Stimulated activated CD8-positive, alpha-beta memory T cell treated with anti-CD3 and anti-CD28 coated beads, Interleukin-12 subunit alpha, Interleukin-12 subunit beta, amount 100 ng/mL, for 1 hour (primary cell): ENCODE measurements at places on chromosomes 12 and 14.

DNA sequence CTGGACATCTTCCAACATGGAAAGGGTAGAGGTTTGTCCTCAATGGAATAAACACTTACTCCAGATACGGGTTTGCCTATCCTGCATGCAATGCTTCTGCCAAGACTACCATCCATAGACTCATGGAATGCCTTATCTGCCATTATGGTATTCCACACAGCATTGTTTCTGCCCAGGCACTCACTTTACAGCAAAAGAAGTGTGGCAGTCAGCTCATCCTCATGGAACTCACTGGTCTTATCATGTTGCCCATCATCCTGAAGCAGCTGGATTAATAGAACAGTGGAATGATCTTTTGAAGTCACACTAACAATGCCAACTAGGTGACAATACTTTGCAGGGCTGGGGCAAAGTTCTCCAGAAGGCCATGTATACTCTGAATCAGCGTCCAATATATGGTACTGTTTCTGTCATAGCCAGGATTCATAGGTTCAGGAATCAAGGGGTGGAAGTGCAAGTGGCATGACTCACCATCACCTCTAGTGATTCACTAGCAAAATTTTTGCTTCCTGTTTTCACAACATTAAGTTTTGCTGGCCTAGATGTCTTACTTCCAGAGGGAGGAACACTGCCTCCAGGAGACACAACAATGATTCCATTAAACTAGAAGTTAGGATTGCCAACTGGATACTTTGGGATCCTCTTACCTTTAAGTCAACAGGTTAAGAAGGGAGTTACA lies 140.4 kb downstream of the SLC35F4 start:
- DNase-seq = no peak

- DNase-seq = no peak
Observed at GRCh38 chr14:56810836-56811592, 735 bp upstream of the OTX2 start.

DNA sequence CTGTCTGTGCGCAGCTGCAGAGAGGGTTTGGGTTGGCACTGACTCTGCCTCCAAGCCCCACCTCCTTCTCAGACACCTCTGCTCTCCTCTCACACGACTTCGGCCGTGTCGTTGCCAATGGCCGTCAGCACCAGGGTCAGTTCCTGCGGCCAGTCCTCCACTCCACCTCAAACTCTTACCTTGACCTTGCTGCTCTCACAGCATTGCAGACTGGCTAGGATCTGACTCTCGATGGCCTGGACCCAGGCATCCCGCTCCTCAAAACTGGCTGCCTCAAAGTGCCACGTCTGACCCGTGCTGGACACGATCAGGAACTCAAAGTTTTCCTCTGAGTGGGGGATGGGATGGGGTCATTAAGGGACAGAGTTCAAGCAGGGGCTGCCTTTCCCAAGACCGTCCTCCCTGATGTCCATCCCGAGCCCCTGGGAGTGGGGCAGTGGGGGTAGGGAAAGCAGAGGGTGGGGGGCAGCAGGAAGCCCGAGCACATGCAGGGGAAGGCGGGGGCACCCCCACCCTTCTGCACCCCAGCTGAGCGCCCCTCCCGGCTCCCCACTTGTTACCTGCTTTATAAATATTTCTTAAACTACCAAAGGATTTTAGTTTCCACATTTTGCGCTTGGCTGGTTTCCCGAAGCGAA lies 10.7 kb downstream of the AGAP2 start:
- DNase-seq = no peak

DNA sequence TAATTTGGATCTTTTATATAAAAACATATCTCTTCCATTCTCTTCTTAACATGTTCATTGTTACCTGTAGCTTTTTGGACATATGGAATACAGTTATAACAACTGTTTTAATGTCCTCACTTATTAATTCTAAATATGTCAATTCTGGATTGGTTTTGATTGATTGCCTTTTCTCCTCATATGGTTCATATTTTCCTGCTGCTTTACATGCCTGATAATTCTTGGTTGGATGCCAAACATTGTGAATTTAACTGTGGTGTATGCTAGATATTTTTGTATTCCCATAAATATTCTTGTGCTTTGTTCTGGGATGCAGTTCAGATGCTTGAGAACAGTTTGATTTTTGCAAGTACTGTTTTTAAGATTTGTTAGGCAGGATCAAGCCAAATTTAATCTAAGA lies 10.8 kb downstream of the C14orf132 start:
- no peak for DNase-seq

DNA sequence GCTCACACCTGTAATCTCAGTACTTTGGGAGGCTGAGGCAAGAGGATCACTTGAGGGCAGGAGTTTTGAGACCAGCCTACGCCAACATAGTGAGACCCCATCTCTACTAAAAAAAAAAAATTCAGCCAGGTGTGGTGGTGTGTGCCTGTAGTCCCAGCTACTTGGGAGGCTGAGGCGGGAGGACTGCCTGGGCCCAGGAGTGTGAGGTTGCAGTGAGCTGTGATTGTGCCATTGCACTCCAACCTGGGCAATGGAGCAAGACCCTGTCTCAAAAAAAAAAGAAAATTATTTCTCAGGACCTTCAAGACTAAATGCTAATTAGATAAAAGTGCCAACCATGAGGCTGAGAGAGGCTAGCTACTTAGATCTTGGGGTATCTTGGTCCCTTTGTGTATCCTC lies 23.5 kb downstream of the OTUB2 start:
- no peak for DNase-seq

DNA sequence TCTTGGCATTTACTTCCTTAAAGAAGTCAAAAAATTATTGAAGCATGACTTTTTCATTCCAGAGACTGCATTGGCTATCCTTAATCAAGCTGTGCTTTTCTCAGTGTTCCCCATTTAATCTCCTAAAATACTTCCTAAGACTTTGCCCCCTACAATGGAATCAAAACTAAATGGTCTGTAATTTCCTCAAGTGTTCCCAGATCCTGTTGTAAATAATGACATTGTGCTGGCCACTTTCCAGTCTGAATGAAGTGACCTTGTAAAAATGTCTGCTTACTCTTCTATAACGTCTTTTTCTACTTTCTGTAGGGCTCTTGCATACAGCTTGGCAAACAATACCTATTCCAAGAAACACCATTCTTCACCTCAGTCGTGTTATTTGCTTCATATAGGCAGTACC lies 45.3 kb upstream of the MBIP start:
- DNase-seq = no peak

GRCh38 chr12:99200711-99201384 lies 446.7 kb upstream of the GARIN6 start:
- no peak for DNase-seq

- no peak for DNase-seq
Observed at GRCh38 chr14:29236401-29236800, 469.8 kb downstream of the FOXG1 start.

DNA sequence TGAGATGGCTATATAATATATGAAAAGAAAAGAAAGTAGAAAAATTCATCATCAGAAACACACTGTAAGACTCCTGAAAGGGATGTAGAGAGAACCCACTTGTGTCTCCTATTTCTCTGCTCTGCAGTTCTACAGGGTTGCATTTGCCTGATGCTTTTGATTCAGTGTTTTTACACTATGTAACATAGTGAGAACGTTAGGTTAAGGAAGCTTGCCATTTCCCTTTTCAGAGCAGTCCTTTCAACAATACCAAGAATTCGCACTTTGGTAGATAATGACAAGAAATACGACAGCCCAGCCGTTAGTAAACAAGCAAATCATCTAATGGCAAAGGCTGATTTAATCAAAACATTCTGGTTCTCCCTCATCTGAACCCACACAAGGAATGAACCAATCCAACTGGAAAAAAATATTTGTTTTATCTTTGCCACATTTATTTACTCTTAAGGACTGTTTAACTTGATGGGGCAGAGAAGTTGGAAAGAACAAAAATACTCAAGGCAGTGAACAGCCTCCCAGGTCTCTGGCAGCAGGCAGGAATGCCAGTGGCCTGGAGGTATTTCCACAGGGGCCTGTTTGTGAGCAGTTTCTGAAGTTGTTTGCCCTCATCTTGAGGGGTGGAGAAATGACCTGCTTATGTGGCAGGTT lies 30.8 kb upstream of the SOCS2 start:
- DNase-seq = no peak

GRCh38 chr12:53963434-53964314 lies 9.0 kb downstream of the HOXC12 start:
- no peak for DNase-seq

DNA sequence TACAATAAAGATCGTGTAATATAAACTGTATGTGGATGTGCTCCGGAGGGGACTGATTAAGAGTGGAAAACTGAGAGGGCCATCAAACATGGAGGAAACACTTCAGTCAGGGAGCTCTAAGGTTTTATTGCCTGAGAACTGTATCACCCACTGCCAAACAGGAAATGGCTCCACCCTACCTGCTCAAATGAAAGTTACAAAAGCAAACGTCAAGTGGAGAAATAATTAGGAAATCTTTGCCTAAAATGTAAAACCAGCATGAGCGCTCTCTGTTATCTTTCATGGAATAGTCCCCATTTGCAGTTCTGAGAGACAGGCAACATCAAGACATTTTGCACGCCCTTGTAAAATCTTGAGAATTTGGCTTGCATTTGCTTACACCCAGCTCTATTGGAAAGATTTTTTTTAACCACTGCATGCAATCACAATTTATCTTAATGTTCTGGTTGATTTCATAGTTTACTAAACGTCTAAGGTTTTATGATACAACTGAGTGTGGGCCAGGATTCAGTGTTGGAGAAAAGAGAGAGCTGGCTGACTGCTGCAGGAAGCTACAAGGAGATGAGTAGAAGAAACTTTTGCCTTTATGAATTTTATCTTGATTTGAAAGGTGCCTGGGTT lies 344.0 kb upstream of the PRICKLE1 start:
- DNase-seq = no peak

DNA sequence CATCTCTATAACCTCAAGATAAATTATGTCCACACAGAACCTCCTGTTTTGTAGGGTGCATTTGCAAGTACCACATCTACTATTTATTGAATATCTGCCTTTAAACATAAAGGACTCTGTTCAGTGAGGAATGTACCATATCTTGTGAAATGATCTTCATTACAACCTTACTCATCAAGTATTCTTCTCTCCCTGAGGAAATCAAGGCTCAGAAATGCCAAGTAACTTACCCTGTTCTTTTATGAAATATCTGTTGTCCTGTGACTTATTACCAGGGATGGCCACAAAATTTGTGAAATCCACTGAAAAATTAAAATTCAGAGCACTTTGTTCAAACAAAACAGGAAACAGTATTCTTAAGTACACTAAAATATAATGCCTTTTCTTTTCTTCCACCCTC lies 366.7 kb downstream of the GALC start:
- no peak for DNase-seq

DNA sequence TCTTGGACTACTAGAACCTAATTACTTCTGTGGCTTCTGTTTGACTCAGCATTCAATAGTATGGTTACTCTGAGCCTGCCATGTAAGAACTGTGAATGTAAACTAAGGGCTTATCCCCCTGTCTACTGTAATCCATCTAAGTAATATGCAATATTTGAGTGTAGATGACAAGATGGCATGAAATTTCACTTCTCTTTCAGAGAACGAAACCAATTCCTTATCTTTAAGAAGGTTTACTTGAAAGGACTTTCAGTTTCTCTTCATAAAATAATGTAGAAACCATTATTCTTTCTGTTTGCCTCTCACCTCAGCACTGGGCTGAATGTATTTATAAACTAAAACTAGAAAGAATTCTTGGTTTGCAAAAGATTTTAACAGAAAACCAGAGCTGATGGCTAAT lies 60.4 kb upstream of the ARID2 start:
- no peak for DNase-seq

DNA sequence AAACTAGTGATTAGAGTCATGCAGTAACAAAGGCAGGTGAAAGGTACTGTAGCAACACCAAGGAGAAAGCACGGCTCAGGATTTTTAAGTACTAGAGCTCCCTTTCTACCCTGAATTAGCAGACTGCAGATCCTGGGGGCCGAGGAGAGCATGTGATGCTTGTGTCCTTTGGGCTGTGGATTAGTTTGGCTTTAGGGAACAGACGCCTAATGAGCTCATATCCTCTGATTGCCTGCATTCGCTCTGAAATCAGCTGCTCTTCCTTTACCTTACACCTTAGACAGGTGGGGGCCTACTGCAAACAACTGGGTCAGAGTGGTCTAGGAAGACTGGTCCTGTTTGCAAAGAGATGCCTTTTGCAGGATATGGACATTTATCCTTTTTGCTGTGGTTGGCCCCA lies 2.2 kb downstream of the PIP4K2C start:
- no peak for DNase-seq

DNA sequence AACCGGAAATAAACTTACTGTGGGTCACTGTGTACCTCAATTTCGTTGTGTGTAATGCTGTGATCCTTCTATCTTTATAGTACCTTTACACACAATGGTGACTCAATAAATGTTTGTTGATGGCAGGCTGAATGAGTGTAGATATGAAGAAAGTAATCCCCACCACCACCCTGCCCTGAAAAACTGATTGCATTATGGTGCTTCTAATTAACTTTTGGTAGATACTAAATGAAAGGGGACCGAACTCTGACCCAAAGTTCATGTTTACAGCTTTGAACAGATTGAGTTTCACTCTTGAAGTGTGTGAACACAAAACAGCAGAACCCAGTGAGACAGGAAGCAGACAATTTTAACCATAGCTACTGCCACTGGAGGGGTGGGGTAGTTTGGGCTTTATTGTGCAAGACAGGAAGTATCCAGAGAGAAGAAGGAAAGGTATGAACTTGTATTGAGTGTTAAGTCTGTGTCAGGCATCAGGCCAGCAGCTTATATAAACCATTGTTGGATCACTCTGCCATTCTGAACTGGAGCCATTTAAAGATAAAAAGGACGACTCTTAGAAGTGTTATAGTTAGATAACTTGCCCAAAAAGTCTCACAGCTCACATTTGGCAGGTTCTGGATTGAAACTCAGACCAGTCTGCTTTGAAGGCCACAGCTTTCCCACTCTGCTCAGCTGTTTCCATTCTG lies 197.0 kb upstream of the AMIGO2 start:
- DNase-seq = peak; percentile 22

GRCh38 chr12:47088021-47088944 lies 8.5 kb upstream of the AMIGO2 start:
- no peak for DNase-seq

DNA sequence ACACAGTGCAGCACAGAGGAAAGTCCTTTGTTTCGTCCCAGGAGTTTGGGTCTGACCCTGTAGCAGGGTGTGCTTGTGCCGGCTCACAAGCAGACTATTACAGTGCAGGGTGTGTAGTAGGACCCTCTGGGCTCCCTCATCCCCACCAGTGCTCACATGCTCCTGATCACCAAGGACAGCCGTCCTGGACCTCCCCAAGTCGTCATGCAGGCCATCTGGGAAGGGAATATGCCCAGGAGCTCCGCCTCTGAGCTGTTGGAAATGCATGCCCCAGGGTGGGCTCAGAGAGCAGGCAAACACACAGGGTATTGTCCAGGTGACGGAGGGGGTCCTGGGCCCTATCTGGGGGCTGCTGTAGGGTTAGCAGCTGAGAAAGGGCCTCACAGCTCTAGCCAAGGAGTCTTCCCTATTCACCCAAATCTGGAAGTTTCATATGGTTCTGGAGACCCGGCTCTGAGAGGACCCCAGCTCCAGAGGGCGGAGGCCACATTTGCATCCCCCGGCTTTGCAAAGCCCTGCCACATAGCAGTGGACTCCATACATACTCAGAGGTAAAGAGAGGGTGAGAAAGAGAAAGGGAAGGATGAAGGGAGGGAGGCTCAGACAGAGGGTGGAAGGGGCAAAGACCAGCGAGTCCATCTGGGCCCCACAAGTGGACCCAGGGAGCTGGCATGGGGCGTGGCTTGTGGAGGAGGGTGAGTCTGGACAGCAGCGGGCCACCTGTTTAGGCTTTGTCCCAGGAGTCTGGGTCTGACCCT lies 53.5 kb upstream of the PPP2R5C start:
- no peak for DNase-seq
